ENCODE measurements at places on chromosomes 7 and 10.

GRCh38 chr10:110600487-110601101 lies 33.1 kb downstream of the SMC3 start:
- DNase-seq = peak; percentile 31

GRCh38 chr10:8504499-8504898 lies 450.0 kb downstream of the GATA3 start:
- no peak for DNase-seq

DNA sequence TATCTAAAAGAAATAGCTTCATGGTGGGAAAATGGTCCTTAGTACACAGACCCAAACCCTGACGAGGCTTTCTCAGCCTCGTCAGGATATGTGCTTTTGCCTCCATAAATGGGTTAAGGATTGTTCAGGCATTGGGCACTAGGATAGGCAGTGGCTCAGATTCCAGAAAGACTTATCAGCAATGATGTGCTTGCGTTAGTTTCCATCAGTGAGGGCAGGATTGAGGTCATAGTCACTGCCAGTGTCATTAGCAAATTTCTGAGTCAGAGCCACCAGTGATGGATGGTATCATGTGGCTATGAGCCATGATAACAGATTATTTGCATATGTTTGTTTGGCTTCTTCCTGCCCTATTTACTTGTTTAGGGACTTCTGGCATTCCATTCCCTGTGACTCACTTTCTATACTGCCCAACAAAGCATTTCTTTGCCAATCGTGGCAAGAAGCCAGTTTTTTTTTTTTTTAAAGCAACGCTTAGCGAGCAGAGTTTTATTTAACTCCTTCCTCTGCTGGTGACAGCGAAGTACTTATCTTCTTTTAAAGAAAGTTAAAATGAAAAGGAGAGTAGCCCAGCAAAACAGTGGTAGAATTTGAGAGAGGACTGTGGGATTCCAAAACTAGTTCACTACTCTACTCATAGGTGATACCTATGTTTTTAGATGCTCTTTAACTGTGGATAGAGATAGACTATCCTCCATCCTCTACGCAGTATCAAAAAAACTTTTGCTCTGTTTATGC lies 44.4 kb downstream of the MYPN start:
- DNase-seq = no peak

DNA sequence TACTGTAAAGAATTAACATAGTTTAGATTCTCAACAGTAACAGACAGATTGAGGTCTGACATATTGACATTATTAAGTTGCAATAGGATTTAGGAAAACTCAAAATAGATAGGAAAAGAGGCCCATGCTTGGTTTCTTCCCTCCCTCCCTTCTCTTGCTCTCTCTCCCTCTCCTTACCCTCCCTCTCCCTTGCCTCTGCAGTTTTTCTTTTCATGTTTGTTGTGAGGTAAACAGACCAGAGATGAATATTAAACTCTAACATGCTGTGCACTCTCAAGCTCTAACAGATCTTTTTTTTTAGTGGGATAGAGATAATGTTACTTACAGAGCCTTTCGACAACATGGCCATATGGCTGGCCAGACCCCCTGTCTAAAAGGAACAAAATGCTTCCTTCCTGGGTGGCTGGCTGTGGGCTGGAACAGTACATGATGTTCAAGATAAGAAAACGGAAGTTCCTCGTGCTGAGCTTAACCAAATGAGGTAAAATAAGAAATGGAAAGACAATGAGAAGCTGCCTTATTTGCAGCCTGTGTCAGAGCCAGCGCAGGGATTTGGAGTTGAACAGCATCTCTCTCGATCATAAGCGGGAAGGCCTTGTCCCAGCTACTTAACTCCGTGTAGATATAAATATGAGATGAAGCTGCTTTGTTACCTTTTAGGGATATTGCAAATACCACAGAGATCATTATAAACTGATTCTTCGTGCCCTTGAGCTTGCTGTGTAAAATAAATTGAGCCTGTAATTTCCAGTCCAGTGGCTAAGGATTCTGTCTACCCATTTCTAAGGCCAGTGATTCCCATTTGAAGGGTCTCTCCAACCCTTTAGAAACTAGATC lies 391.9 kb upstream of the NPVF start:
- DNase-seq = no peak

- DNase-seq = no peak
Observed at GRCh38 chr7:71613313-71613712, 481.4 kb downstream of the GALNT17 start.

GRCh38 chr7:70092314-70093204 lies 494.3 kb downstream of the AUTS2 start:
- no peak for DNase-seq

DNA sequence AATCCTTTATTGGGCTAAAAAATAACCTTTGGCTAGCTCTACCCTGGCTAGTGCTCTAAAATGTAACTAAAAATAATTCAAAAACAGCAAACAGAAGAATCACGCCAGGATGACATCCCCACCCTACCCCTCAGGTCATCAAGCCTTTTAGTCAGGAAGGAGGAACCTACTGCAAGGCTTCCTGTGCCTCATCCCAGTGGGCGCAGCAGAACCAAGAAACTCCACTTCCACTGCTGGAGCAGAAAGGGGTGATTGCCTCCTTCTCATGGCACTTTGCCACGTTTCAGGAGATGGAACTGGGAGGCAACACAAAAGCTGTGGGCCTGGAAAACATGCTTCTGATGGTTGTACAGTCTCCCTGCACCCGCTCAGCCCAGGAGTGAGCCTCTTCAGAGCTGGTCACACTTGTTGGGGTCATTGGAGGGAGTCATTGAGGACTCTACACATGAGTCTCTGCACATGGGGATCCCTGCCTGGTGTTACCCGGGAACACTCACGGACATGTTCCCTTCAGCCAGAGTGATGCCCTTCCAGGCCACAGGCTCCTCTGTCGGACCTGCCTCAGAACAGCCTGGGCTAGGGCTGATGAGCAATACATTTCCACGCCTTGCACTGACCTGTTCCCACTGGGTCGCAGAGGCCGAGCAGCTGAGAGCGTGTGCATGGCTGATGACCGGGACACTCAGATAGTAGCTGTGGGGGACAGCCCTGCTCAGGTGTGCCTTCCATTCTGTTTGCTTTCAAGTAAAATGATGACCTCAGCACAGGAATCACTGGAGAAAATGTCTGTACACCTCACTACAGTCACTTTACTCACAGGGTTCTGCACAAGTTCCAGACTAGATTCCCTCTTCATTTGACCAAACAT lies 355.3 kb downstream of the FGFR2 start:
- DNase-seq = no peak

GRCh38 chr7:148242294-148242821 lies 348.2 kb upstream of the C7orf33 start:
- no peak for DNase-seq

DNA sequence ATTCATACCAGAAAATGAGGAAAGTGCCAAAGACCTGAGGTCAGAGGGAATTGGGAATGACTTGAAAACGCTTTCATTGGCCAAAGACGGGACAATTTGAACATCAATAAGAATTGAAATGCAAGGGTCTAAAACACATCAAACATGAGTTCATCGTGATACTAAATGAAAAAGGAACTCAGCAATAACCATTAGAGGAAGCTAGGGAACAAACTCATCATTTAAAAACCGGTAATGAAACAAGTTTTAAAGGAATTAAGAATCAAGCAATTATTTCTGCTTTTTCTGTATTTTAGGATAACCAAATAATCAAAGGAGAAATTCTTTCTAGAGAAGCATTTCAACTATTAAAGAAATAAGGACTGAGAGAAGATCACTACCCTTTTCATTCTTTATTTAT lies 303.1 kb downstream of the ARHGAP12 start:
- no peak for DNase-seq

- DNase-seq = no peak
Observed at GRCh38 chr10:62354916-62355315, 19.3 kb upstream of the ZNF365 start.

DNA sequence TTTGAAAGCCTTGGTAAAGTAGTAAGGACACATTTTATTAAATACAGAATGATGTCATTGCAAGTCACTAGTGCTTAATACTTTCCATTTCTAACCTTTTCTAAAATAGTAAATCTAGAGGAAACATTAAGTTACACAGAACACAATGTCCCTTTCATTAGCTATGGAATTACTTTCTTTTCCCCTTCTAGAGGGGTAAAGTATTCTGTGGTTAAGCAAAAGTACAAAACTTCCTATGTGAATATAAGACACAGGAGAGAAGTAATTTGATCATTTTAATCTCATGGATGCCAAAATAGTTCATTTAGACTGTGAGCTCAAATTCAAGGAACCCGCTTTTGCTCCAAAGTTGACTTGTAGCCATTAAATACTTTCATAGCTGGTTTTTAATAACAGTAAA lies 49.8 kb downstream of the SEMA3E start:
- no peak for DNase-seq

- DNase-seq = no peak
Observed at GRCh38 chr10:27448921-27449320, 55.2 kb upstream of the RAB18 start.

DNA sequence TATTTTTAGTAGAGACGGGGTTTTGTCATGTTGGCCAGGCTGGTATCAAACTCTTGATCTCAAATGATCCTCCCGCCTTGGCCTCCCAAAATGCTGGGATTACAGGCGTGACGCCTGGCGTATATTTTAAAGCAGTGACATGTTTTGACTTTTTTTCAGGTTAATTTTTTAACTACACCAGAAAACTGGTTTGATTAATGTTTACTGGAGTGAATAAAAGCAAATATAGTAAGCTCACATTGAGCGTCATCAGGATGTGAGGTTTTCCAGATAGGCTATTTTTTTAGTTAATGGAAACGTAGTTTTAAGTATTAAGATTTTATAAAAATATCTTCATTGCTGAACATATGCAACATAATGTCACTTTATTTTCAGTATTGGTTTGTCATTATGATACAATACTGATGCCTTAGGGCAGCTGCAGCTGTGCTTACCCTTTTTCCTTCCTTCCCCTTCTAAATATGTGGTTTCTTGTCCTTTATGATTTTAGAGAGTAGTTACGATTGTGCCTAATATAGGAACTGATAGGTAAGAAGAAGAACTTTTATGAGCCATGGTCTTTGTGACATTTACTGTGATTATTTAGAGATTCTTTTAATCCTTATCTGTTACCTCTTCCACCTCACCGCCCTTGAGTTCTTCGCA lies 37.3 kb downstream of the TMEM60 start:
- no peak for DNase-seq

GRCh38 chr10:59002011-59002410 lies 174.4 kb upstream of the PHYHIPL start:
- no peak for DNase-seq

- DNase-seq = no peak
Observed at GRCh38 chr10:96683710-96684109, 36.6 kb downstream of the PIK3AP1 start.

GRCh38 chr10:100315615-100316014 lies 14.4 kb downstream of the PKD2L1 start:
- no peak for DNase-seq

DNA sequence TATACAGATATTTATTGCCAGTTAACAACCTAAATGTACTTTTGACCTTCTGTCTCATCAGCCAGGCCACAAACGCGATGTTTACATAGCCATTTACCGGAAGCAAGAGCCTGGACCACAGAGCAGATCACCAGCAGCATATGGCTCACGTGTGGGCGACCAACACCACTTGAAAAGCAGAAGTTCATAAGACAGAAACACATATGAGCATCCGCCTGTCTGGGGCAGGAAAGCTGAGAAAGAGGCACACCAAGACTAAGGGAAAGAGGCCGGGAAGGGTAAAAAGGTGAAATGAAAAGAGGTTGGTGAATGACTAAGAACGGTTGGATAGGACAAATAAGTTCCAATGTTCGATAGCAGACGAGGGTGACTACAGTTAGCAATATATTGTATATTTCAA lies 1.3 kb downstream of the ABCB1 start:
- DNase-seq = peak; percentile 13

DNA sequence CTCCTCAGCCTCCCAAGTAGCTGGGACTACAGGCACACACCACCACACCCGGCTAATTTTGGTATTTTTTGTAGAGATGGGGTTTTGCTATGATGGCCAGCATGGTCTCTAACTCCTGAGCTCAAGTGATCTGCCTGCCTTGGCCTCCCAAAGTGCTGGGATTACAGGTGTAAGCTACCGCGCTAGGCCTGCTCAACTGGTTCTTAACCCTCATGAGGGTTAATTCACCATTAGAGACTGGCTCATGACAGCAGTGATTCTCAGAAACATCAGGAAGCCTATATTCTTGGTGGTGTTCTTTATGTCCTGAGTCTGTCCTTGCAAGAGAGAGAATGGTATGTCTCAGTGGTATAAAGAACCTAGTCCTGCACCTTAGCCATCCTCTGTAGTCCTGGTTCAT lies 10.4 kb upstream of the NT5C2 start:
- no peak for DNase-seq

DNA sequence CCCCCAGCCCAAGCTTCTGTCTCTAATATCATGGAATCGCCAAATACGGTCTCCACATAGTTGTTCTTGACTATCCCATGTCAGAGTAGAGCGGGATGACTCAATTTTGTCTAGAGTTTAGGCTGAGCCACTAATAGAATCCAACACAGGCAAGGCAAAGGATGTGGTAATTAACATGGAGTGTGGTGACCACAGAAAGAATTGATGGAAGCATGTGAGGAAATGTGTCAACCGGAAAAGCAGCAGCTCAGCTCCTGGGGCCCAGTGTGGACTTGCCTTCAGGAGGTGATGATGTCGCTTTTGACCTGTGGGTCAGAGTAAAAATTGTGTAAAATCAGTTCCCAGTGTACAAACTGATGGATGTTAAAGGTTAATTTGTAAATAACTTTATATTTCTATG lies 139.3 kb upstream of the KLF6 start:
- DNase-seq = no peak

DNA sequence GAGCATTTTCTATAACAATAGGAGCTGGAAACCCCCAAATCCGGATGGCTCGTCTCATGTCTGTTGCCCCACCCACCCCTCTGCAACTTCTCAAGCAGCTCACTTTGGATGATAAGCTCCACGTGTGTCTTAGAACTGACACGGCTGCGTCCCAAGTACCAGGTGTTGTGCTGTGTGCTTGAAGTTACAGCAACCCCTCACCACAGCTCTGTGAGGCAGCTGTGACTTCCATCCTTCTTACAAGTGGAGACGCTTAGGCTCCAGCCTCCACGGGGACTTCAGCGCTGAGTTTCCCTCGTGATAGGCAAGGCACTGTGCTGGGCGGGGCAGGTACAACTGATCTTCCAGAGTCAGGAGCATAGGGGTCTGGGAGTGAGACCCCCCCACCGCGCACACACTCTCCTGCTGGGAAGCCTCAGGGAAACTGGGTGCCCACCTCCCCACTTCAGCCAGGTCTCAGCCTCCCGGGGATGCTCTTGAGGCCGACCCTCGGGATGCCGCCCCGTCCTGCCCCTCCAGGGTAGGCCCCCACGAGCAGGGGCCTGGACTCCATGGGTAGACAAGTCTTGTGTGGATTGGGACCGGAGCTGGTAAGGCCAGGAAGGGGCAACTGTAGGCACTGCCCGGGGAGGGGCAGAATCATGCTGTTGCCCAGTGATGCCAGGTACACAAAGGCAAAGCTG lies 31.4 kb downstream of the EN2 start:
- no peak for DNase-seq

- no peak for DNase-seq
Observed at GRCh38 chr10:44306147-44306710, 78.7 kb downstream of the CXCL12 start.

All from activated T-cell treated with anti-CD3 and anti-CD28 coated beads for 4 hours (primary cell).